ENCODE measurements at places on chromosomes 5 and 9.

DNA sequence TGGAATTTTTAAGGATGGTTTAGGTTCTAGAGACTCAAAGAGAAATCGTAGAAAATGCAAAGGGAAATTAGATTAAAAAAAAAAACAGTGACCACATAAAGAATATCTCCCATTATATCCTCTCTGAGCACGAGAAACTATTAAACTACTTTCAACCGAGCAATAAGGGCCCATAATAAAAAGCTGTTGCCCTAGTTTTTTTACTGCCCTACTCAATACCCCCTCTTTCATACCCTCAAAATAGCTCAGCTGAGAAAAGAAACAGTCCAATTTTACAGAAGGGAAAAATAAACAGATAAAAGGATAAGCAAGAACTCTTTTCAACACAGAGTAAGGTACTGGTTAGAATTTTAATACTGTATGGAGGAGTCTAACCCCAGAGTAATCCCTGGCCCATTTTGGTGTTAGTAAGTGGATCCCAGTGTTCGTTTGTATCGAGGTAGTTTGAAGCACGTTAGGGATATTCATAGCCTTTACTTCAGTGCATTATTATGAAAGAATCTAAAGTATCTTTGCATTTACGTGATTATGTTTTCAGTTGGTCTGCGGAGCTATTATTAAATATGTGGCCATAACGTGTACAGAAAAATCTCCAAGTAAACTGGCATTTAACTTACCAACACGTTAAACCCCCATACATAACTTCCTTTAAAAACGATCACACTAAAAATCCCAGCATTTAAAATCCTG is 980 bp upstream of the RHOBTB3 start:
- no peak for DNase-seq

DNA sequence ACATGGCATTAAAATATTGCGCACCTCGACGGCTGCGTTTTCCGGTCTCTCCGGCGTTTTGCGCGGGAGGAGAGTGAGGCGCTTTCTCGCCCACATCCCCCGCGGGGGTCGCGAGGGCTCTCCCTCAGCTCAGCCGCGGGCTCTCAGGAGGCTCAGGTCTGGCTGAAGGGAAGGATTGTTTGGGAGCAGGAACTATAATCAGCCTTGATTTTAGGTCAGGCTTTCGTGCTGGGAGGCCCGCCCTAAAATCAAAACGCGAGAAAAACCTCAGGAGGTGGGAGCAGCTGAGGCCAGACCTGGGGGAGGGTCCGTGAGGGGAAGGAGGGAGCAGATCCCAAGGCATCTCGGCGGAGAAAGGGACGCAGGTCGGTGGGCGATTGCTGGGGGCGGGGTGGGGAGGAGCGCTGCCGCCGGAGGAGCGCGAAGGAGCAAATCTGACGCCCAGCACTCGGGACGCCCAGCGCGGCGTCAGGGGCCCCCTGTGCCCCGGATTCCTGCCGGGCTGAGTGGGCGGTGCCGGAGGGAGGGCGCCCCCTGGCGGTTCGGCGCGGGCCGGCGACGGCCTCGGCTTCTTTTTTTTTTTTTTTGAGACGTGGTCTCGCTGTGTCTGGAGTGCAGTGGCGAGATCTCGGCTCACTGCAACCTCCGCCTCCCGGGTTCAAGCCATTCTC is 18.7 kb upstream of the RNF130 start:
- peak; percentile 25 for DNase-seq

- DNase-seq: no peak
Observed at GRCh38 chr5:133698646-133699526, 86.5 kb upstream of the FSTL4 start.

- DNase-seq: no peak
Observed at GRCh38 chr9:4970970-4971641, 14.0 kb upstream of the JAK2 start.

DNA sequence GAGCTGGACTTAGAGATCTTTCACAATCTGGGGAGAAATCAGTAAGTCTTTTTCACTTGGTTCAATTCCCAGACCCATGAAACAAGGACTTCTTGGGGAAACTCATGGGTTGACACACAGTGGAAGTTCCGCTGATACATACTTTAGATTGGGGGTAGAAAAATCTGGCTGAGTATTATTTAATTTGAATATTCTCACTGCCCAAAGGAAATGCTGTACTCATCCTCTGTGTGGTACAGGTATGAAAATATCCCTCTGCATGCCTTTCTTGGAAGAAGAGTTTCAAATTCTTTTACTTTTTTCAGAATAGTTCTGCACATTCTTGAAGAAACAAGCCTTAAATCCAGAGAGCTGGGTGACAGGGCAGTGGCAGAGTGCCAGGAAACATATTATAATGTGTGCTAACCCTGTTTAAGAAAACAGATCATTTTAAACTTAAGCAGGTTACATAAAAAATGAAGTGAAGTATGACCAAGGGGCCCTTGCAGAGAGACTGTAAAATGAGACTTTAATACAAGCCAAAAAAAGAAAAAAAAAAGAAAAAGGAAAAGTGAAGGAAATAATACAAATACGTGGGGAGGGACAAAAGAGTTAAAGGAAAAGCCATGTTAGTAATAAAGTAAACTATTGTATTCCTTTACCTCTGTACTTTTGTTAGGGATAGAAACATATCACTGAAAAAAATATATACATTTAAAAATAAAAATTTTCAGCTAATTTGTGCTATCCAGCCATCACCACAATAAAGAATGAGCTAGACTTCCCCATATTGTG is 173.4 kb upstream of the NR3C1 start:
- DNase-seq: no peak

GRCh38 chr9:125460883-125461635 is 199.4 kb downstream of the GAPVD1 start:
- no peak for DNase-seq

DNA sequence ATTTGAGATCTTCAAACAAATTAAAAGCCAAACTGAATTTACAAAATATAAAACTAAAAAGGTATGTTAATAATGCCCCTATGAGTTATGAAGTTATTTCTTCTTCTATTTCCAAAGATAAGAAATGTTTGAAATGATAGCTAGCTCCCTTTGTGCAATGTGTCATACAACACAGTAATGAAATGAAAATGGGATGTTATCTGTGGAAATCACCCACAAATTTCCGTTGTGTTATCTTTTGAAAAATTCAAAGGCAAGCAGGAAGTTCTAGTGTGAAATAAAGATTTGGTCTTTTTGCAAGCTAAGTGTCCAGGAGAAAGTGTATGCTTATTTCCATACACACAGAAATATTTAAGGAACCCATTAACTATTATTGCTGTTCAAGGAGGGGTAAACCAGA is 375.3 kb upstream of the PRR16 start:
- DNase-seq: no peak

GRCh38 chr5:90000351-90000750 is 409.2 kb downstream of the CETN3 start:
- DNase-seq: no peak

- DNase-seq: no peak
Observed at GRCh38 chr5:3278643-3279042, 317.0 kb upstream of the IRX1 start.

DNA sequence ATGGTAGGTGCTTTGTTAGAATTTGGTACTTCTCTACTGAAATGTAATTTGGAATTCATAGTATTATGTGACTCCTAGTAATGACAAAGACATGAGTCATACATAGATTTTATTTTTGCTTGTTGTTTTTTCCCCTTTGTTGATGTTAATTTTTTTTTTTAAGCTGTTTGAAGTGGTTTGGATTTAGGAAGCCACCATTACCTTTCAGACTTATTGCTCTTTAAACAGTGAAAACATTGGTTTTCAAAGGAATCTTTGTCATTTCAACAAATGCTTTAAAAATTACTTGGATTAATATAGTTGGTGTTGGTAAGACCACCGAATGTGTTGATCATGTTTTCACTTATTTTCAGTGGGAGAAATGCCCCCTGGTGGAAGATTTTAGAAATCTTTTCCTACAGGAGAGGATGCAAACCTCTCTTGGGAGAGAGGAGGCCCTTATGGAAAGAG is 170.1 kb upstream of the PITX1 start:
- no peak for DNase-seq

- no peak for DNase-seq
Observed at GRCh38 chr5:142777850-142778249, 7.7 kb downstream of the ARHGAP26 start.

All from DMS 273 treated with DMSO at 0.1 percent for 48 hours (cell line).